Left lung (tissue), 14 donors: ENCODE measurements at places on chromosomes 13 and 19. TPM values are rescaled to one million over a fixed set of nuclear protein-coding genes. Genes with fewer than 3 reads are reported as not detected.

The LGALS14 gene
- polyA plus RNA-seq: not detected

The UBL5 gene
- polyA plus RNA-seq: 251 TPM

The MYBPC2 gene
- polyA plus RNA-seq: 0.14 TPM

The MRPL54 gene
- polyA plus RNA-seq: 32.3 TPM

The LMTK3 gene
- 3.3 TPM for polyA plus RNA-seq

GRCh38 chr19:7902796-7903243, 857 bp upstream of the MAP2K7 start:
- no peak for DNase-seq

DNA sequence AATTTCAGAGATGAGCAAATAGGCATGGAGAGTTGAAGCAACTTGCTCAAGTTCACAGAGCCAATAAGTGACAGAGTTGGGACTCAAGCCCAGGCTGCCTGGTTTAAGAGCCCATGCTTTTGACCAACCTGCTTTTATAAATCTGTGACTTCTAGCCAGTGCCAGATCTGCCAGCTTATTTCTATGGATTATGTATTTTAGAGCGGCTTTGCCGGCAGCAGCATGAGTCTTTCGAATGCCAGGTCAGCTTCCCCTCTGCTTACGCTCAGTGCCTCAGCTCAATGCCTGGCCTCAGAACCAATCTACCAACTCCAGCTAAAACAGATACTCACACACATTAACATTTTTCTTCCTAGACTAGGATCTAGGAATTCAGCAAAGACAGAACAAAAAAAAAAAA, 2.3 kb downstream of the SERPINE3 start:
- no peak for DNase-seq

GRCh38 chr19:31427857-31428256, 78.6 kb upstream of the TSHZ3 start:
- no peak for DNase-seq

The CRB3 gene
- polyA plus RNA-seq: 17.8 TPM

The BEST2 gene
- 0.13 TPM for polyA plus RNA-seq

DNA sequence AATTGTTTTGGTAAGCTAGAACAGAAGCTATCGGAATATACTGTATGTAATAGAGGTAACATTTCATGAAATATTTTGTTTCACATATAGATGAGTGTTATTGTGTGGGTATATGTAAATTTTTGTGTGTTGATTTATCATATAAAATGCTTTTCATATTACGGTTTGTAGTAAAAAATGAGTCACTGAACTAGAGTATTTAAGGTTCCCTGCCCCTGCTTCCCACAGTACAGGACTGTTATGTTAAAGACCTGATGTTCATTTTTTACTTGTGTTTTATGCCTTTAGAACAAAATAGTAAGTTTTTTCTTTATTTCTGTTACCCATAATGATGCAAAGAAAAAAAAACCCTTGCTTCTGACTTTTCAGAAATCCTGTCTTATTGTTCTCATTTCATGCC, 243.4 kb downstream of the ENOX1 start:
- no peak for DNase-seq

DNA sequence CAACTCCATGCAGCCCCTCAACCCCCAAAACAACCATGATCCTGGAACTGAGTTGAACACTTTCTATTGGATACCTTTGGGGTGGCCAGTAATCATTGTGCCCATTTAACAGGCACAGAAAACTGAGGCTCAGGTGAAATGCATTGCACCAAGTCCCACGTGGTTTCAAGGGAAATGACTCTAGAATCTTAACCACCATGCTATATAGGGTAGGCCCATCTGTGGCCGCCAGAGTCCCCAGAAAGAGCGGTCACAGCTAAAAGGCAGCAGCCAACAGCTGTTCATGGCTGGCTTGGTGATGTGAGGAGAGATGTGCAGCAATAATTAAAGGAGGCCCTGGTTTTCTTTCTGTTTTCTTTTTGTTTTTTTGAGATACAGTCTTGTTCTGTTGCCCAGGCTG, 2.6 kb downstream of the CNN1 start:
- no peak for DNase-seq

GRCh38 chr13:23644527-23645138, 74.4 kb downstream of the TNFRSF19 start:
- no peak for DNase-seq

DNA sequence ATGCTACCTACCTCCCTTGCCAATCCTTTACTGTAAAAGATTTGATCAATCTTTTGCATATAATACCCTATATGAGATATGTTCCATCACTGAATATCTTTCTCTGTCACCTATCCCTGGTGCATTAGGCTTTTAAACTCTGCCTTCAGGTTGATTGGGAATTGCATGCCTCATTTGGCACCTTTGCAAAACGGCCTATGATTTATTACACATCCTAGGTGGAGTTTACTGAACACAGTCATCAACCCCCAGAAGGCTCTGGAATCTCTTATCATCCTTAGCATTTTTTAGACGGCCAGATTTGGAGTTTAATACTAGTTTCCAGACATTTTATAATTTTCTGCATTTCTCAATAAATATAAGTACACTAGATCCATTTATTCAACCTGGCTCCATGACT, 448.4 kb upstream of the SLC10A2 start:
- DNase-seq: no peak

DNA sequence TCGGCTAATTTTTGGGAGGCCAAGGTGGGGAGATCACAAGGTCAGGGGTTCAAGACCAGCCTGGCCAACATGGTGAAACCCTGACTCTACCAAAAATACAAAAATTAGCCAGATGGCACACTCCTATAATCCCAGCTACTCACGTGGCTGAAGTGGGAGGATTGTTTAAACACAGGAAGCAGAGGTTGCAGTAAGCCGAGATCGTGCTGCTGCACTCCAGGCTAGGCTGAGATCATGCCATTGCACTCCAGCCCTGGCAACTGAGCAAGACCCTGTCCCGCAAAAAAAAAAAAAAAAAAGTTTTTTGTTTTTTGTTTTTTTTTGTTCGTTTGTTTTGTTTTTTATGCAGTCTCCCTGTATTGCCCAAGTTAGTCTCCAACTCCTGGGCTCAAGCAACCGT, 21.2 kb downstream of the MAST1 start:
- DNase-seq: no peak

The CLEC17A gene
- 0.15 TPM for polyA plus RNA-seq

GRCh38 chr19:57047743-57048142, 72.0 kb upstream of the USP29 start:
- no peak for DNase-seq

The AMER2 gene
- 0.03 TPM for polyA plus RNA-seq
